ENCODE measurements at places on chromosomes 3 and 15. TPM values are rescaled to one million over a fixed set of nuclear protein-coding genes. Genes with fewer than 3 reads are reported as not detected.

Gene P2RY14
- not detected for total RNA-seq

Gene CHD2
- 27.1 TPM for total RNA-seq

Gene NLGN1
- total RNA-seq, result not detected

Gene SLC22A14
- total RNA-seq, result 0.07 TPM

Gene STRA6
- 69.6 TPM for total RNA-seq

Gene NR2F2
- 23.9 TPM for total RNA-seq

Gene PTH1R
- total RNA-seq, result 1.8 TPM

Gene EPHB3
- 0.26 TPM for total RNA-seq

Gene PP2D1
- not detected for total RNA-seq

Gene EBLN2
- 0.44 TPM for total RNA-seq

Gene FBLN2
- 2.1 TPM for total RNA-seq

Gene GP9
- total RNA-seq, result not detected

Gene HEXA
- 137 TPM for total RNA-seq

Gene WDR76
- 12.9 TPM for total RNA-seq

Gene HIGD2B
- not detected for total RNA-seq

Data from A549 treated with Mapracorat at 1 μM for 4 hours (cell line).